ENCODE measurements at places on chromosomes 1 and 21.

DNA sequence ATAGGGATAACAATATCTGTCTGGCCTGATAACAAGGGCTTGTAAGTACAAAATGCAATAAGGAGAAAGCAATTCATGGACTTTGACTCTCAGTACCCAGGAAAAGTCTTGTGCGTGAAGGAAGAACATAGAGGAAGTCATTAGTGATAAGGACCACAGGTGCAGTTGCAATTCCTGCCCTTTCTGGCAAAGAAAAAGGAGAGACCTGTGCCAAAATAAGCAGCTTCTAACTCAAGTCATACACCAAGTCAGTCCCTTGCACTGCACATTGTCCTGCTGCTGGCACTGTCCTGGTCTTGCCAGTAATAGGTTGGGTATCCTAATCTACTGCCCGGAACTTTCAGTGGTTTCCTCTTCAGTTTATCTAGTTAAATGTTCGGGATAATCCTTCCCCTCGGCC is 14.8 kb upstream of the SOD1 start:
- DNase-seq = no peak

- DNase-seq = no peak
Observed at GRCh38 chr1:13619909-13620308, 36.3 kb downstream of the PDPN start.

- no peak for DNase-seq
Observed at GRCh38 chr1:41802532-41803501, 115.9 kb downstream of the HIVEP3 start.

DNA sequence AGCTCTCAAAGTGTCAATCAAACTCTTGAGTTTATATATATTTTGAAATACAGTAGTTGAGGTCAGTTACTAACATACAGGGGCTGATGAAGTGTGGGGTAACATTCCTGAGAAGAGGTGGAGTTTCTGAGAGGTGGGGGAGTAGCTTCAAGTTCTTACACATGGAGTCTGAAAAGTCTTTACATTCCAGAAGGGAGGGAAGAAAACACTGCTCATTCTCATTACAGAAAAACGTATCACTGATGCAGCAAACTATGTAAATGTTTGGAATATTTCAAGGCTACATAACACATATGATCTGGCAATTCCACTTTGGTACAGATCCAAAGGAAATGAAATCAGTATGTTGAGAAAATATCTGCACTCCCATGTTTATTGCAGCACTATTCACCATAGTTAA is 1065.8 kb upstream of the B3GALT2 start:
- no peak for DNase-seq

DNA sequence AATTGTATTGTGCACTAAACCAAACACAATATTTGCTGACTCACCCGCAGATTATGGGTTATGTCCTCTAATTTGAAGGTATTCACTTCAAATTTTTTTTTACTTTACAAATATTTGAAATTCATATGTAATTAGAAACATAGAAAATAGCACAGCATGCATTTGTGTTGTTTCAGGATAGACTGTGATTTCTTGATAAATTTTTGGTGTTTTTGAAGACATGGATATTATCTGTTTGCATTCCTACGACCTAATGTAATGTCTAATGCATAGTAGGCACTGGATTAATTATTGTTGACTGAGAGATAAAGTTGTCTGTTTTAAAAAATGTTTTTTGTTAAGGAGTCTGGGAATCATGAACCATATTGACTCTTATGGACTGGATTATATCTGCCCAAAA is 850.2 kb downstream of the BRINP3 start:
- no peak for DNase-seq

- no peak for DNase-seq
Observed at GRCh38 chr1:5921671-5922070, 70.6 kb downstream of the NPHP4 start.

DNA sequence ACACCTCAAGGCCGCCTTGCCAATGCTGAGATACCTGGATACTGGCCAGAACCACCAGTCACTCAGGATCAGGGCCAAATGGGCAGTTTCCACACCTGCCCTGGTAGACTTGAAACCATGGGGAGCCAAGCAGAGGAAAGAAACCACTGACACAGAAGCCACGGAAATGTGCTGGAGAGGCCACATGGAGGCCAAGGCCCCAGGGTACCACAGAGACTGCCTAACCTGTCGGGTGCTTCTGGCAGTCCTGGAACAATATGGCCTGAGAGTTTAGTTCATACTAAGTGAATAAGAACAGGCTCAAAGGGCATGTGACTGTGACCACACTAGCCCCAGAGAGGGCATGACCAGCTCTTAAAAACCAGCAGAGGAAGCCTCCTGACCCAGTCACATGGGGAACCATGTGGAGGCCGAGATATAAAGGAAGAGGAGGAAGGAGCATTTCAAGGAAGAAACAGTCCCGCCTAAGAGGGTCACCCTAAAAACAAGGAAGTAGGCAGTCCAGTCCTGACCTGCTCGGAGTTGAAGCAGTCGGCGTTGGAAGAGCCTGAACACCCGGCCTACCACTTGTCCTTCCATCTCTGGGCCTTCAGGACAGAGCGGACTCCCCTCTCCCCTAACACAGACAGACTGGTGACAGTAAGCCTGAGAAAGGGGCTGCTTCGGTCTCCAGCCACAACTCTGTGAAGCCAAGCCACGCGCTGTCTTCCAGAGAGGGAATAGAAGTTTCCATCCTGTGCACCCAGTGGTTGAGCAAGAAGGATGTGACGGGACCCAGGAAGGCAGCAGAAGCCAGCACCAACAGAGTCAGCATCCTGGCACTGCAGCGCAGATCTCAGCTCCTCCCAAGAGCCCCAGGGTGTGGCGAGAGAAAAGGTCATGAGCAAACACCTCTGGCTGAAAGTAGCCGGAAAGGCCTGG is at the start of gene DENND2D:
Gene DENND2D (minus strand): TSS at position 766 of the 921 bp plus-strand sequence. CDS start 187 bp downstream, at position 579.
- no peak for DNase-seq

GRCh38 chr1:19308509-19308907 is 3.4 kb downstream of the AKR7A2 start:
- DNase-seq = no peak

GRCh38 chr1:151986501-151987190 is 7.0 kb downstream of the S100A10 start:
- DNase-seq = no peak

DNA sequence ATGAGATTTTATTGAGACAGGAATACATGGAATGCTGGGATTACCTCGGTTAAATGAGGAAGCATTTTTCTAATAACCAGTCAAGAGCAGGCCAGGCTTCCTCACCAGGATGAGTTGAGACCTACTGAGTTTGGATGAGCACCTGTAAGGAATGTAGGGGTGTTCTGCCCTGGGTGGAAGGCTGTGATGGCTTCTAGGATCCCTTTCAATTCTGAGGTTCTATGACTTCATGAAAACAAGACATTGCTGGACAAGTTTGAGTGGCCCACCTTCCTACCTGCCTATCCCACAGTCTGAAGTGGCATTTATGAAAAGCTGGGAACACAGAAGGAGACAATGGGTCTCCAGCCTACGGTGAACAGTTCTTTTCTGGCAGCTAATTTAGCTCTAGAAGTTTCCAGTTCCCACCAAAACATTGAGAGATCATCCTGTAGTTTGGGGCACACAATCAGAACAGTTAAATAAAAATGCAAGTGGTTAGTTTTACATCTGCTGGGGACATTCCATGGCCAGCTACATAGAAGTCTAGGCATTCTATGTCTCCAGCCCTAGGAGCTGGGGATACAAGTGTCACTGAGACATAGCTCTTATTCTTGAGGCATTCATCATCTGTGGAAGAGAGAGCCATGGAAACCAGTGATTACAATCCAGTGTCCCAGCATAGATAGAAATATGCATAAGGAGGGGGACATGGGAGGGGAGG is 51.3 kb upstream of the TSPAN2 start:
- no peak for DNase-seq

GRCh38 chr1:101460739-101461138 is 223.9 kb downstream of the S1PR1 start:
- DNase-seq = no peak

DNA sequence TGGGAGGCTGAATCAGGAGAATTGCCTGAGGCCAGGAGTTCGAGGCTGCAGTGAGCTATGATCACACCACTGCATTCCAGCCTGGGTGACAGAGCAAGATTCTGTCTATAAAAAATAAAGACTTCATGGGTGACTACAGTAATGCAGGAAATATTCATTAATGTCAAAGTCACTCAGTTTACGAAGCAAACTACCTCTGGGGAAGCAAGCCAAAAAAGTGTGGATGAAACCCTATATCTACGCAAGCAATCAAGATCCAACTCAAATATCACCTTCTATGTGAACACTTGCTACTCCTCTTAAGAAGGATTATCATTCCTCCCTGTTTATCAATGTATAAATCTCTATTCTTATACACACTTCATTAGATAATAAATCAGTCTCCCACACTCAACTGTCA is 434.8 kb downstream of the SETD4 start:
- no peak for DNase-seq

DNA sequence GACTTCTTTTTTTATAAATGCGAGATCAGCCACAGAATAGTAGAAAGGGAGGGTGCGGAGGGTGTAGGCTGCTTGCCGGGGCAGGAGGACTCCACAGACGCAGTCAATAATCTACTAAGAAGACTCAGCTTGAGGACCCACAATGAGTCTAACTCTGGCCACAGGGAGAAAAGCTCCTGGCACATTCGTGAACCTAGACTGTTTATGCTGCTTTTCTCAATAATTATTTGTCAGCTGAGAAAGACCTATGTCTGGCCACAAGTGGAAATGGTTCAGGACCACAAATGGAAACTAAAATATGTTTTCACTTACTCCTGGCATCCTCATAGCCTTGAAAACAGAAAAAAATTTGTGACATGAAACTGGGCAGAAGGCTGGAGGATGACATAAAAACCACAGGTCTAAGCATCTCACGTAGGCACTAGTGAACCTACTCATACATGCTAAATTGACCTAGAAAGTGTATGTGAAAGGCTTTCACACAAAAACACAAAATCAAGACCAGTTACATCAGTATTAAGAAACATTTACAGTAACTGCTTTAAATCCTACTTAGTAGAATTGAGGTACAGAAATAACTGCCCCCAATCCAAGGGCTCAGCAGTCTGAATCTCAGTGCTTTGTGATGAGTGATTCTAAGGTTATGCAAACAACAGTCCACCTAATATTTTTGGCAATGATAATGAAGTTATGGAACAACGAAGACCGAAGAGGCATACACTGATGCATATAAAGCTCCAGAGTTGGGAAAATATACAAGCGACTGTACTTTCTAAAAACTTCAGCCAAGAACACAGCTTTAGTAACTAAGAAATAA is 159.5 kb downstream of the SLC45A1 start:
- DNase-seq = no peak

- no peak for DNase-seq
Observed at GRCh38 chr1:228429007-228429406, 12.3 kb upstream of the TRIM17 start.

- DNase-seq = no peak
Observed at GRCh38 chr1:223088713-223089240, 54.3 kb downstream of the TLR5 start.

GRCh38 chr1:46815133-46815532 is 16.3 kb downstream of the CYP4B1 start:
- DNase-seq = no peak

GRCh38 chr1:81513796-81514354 is 286.9 kb upstream of the ADGRL2 start:
- no peak for DNase-seq

DNA sequence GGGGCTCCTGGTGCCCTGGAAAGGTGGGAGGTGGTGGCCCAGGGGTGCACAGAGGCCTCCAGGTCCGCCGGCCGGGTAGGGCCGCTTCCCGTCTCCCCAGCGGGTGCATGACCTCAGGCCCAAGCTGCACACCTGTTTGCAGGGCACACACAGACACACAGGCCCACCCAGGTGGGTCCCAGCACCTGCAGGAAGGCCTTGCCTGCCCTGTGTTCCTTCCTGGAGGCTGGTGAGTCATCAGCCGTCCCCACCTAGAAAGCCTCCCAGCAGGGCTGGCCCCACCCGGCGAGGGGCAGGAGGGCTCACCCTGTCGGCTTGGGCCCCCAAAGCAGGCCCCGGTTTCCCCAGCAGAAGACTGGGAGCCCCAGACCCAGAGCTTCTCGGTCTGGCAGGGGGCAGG is 23.6 kb upstream of the TTLL10 start:
- peak; percentile 85 for DNase-seq

DNA sequence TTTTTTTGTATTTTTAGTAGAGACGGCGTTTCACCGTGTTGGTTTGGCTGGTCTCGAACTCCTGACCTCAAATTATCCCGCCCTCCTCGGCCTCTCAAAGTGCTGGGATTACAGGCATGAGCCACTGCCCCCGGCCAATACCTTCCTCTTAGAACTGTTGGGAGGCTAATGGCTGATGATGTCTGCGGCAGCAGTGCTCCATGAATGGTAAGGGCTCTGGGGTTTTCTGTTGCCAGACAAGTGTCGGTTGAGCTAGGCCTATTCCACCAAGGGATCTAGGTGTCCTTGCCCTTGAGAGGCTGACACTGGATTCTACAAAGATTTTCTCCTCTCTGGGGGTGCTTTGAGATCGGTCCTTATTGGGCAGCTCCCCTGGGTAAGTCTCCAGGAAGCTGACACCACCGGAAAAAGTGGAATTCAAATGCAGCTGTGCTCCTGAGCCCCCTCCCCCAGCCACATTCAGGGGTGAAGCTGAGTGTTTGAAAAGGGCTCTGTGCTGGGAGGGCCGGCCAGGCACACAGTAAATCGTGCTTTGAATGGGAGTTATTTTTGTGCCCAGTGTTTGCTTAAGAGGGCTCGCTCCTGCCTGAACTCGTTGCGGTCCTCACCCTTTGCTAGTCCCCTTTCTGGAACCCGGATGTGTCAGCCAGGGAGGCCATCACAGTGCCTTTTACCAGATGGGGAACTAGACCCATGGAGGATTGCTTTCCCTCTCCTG is 5.2 kb downstream of the SOX13 start:
- DNase-seq = no peak

DNA sequence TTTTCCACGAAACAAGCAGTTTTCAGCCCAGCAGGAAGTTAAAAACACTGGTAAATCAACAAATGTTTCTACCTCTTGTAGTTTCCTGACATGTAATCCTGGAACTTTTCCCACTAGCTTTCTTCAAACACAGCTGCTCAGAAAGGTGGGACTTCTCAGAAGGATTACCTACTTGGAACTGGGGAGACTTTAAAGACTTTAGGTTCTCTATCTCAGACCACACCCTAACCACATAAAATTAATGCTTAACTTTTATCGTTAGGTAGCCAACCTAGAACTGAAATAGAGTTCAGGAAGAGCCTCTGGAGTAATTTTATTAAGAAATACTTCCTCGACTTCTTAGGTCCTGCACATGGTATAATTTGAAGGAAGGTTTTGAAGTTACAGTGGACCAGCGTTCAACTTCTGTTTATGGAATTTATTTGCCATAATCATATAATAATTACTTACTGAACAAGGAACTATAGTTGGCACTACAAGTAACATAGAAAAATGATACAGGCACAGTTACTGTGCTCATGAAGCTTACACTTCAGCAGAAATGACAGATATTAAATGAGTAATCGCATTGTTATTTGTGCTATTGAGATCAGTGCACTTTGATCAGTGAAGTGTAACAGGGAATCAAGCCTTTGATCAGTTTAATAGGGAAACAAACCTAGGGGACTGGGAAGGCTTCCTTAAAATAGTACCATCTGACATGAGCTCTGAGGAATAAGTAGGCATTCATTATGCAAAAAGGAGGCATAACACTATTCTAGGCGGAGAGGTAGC is at the start of gene BCL2L15:
Gene BCL2L15 (minus strand): TSS at position 180 of the 774 bp plus-strand sequence. CDS start 206 bp downstream, outside the sequence.
- peak; percentile 95 for DNase-seq

Data from SW480 (cell line).